ENCODE measurements at places on chromosomes 12 and 14.

DNA sequence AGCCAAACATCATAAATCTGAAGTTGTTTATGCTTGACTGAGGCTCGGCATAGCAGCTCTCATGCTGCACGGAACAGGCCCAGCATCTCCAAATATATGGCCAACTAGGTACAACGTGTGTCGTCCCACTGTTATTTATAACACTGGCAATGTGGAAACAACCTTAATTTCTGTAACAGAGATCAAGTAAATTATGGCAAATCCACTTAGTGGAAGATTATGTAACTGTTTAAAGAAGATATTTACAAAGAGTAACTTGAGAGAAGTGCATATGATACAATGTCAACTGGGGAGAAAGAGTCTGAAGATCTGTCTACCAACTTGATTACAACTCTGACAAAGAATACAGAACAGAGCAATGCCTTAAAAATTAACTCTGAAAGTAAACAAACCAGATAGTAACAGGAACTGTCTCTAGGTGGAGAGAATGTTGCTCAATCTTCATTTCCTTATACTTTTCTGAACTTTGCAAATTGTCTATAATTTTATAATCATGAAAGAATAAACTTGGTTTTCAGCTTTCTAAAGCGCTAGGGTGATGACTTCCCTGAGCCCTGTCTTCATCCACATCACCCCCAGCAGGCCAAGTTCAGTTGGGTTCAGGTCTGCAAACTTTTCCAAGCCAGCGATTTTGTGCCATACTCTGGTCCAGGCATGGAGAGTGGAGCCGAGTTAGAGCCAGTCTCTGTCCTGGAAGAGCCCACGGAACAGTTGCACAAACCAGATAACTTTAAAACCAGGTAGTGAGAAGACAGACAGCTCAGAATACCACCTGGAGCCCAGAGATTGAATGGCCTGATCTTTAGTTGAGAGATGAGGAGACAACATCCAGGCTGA, 44.3 kb upstream of the BDKRB2 start:
- DNase-seq = no peak

- DNase-seq = peak; percentile 77
These were observed at the start of gene TRAF3 for GRCh38 chr14:102776761-102777710. TRAF3 (plus strand) TSS chr14:102777449; CDS start chr14:102870202, 92,753 bp downstream.

- DNase-seq = no peak
These were observed 57.0 kb downstream of the NCOR2 start for GRCh38 chr12:124510301-124510970.

- no peak for DNase-seq
These were observed 94.3 kb downstream of the ADGRD1 start for GRCh38 chr12:131047789-131048610.

- DNase-seq = no peak
These were observed 18.1 kb upstream of the NEK9 start for GRCh38 chr14:75144944-75145343.

DNA sequence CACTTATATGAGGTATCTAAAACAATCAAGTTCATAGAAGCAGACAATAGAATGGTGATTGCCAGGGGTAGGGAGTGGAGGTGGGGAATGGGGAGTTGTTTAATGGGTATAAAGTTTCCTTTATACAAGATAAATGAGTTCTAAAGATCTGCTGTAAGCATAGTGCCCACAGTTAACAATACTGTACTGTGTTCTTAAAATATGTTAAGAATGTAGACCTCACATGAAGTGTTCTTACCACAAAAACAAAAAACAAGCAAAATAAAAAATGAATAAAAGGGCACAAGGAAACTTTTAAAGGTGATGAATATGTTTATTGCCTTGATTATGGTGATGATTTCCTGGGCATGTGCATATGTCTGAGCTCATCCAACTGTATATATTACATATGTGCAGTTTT, 211.8 kb downstream of the MSRB3 start:
- DNase-seq = no peak

DNA sequence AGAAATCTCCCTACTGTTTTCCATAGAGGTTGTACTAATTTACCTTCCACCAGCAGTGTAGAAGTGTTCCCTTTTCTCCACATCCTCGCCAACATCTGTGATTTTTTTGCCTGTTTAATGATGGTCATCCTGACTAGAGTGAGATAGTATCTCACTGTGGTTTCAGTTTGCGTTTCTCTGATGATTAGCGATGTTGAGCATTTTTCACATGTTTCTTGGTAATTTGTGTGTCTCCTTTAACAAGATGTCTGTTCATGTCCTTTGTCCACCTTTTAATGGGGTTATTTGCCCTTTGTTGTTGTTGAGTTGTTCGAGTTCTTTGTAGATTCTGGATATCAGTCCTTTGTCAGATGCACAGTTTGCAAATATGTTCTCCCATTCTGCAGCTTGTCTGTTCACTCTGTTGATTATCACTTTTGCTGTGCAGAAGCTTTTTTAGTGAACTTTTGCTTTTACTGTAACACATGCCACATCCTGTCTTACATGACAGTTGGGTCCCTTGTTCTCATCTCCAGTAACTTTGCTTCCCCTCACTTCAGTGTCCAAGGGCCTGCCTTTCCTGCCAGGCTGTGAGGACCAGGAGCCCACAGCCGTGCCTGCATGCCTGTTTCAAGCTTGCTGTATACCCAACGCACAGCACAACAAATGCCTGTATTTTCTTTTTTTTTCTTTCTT, 64.9 kb downstream of the SPRING1 start:
- no peak for DNase-seq

- DNase-seq = no peak
These were observed 3.1 kb downstream of the PRKAB1 start for GRCh38 chr12:119671070-119671469.

- no peak for DNase-seq
These were observed 70.9 kb upstream of the PPP4R3A start for GRCh38 chr14:91580876-91581577.

DNA sequence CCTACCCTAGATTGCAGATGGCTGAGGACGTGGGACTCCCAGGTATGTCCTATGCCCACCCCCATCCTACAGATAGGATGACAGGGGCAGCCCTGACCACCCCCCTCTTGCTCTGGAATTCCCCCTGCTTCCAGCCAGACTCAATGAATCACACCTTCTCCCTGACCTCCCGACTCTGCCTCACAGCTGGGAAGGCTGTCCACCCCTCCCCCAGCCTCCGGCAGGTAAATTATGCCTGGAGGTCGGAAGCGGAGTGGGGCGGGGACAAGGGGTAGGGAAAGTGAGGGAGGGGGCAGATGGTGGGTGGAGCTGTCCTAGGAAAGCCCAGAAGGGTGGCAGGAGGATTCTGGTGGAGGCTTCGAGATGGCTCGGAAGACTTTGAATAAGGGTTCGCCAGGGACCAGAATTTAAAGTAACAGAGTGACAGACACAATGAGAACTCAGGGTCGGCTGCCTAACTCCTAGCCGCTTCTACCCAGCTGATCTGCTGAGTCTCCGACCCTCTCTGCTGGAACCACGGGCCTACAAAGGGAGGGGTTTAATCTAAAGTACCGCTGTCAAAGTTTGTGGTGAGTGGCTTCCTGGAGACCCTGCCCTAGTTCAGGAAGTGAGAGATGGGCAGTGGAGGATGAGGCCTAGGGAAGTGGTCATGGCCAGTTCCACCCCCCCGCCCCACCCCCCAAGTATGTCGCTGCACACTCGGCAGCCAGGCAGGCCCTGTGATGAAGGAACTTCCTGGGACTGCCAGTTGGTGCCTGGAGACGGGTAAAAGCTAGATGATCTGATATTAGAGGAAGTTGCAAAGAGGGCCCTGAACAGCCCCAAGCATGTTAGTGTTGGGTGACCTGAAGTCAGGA, 4.2 kb downstream of the PLEKHG3 start:
- DNase-seq = no peak

GRCh38 chr12:111221062-111222026, 147.6 kb downstream of the PHETA1 start:
- no peak for DNase-seq

- no peak for DNase-seq
These were observed 20.3 kb downstream of the HEBP1 start for GRCh38 chr12:12979731-12980259.

DNA sequence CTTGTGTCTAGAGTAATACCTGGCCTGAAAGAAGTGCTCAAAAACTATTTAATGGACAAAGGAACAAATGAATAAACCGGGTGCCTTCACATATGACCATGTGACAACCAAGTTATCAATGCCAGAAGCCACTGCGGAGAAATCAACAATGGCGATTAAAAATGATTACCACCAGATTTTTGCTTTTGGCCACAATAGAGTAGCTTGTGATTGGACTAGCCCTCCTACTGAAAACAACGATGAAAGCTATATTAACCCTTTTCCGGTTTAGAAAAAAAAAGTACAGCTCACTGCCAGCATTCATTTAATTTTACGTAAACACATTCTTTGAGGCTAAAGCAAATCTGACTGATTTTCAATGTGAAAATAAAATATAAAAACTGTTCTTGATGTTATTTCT, 41.6 kb upstream of the TTC7B start:
- DNase-seq = no peak

GRCh38 chr14:50714450-50715073, 46.5 kb upstream of the SAV1 start:
- no peak for DNase-seq

DNA sequence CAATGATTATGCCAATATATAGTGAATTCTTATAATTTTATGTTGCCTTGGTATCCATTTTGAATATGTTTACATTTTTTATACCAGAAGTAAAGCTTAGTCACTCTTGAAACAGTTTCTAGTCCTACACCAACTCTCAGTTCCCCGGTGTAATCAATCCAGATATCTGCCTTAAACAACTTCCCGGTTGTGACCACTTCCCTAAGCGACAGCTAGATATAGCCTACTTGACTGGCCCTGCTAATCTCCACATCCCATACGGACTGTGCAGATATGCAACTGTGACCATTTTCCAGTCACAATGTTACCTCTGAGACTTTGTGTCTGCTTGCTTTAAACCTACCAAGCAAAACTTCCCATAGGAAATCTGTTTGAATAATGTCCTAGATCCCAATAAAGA, 1551.5 kb upstream of the SEL1L start:
- no peak for DNase-seq

DNA sequence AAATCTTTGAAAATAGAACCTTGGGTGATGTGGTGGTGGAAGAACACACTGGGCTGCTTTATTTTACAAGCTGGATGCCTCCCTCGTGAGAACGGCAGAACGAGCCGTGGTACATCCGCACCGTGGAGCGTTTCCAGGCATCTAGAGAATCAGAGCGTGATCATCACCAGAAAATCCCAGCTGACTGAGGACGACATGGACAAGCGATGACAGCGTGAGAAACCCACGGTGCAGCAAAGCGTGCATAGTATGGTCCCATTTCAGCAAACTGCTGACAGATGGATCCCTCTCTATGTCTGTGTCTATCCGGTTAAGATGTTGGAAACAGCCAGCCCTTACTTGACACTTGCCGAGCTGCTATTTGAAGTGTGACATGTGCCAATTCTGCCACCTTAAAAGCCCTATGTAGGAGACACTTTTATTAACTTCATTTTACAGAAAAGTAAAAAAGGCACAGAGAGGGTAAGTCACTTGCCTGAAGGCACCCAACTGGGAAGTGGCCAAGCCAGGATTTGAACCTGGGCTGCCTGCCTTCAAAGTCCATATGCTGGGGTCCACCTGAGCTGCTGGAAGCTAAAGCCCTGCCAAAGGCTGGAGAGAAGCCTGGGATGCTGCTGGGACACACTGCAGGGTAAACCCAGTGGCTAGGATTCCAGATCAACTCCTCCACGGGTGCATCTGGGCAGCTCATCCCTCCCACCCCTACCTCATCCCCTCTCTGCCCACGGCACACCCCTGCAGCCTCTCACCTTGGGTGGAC, 14.9 kb downstream of the SCARB1 start:
- DNase-seq = no peak

- DNase-seq = no peak
These were observed 58.7 kb downstream of the KTN1 start for GRCh38 chr14:55638665-55639064.

GRCh38 chr14:35117112-35117511, 4.7 kb downstream of the PPP2R3C start:
- DNase-seq = no peak

GRCh38 chr14:20827326-20827725, 24.7 kb upstream of the RNASE1 start:
- DNase-seq = no peak

GRCh38 chr12:99282624-99283023, 364.9 kb upstream of the GARIN6 start:
- no peak for DNase-seq

DNA sequence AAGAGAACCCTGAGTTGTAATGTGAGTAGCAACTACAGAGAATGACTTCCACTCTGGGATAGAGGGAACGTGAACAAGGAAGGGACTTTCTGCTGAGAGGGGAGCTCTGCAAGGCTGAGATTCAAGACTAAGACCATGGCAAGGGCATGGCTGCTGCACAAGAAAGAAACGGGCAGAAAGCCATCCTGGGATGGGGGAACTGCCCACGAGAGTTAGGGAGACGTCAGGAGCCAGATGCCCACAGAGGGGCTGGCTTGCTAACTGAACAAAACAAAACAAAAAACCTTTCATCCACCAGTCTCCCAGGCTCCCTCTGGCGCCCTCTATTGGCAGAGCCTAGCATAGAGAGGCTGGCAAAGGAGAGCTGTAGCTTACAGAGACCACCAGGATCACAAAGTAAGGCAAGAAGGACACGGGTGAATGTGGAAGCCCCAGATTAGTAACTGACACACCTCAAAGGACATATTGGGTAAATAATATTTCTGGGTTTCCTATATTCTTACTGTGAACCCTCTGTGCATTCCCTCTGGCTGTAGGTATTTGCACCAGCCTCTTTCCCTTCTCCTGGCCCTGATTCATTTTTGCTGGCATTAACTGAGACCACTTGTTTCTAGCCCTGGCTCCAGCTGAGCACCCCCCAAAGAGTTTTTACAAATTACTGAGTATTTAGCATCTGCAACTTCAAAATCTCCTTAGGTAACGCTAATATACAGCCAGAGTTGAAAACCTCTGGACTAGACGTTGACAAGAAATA, 338.3 kb downstream of the EMP1 start:
- no peak for DNase-seq

DNA sequence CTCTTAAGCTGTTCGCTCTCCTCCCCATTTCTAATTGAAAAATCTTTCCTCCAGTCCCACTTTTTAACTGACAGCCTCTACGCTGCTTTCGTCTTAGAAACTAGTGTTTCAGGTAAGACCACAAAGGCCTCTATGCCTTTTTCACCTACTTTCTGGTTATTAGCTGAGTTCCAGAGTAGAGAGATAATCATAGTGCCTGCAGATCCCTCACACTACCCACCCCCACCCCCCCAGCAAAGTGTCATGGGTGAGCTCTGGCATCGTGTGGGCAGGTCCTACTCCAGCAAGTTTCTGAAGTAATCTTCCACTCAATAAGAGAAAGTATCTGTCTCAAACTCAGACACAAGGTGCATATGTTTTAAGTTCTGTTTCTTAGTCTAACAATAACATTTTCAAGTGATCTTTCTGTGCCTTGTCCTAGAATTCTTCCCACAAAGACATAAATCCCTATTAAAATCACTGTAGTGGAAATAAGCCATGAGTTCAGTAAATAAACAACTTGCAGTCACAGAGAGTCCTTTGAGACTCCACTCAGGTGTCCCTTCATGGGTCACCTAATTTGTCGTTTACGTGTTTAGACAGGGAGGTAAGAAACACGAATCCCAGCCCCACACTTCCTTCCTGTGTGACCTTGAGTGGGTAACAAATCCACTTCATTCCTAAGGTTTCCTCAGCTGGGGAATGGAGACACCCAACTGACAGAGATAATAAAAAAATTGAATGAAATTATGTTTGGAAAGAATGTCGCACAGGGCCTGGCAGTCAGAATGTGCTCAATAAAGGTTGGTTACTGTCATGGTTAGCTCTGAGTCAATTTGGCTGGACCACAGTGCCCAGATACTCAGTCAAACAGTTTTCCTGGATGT, 228.9 kb upstream of the CAND1 start:
- no peak for DNase-seq
